ENCODE measurements at places on chromosomes 6 and 20.

DNA sequence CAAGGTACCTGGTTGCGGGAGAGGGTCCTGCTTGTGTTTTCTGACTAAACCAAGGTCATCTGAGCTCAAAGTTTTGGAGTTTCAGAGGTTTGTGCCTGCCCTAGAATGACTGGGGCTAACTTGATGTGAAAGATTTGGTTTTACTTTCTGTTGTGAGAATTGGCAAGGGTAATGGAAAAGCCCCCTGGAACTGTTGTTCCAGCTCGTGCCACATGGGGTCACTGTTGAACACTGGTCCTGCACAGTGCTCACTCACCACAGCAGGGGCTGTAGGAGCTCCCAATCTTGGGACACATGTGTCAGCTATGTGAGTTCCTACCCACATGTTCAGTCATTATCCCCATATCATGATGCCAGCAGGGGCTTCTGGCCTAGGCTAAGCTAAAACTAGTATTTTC is 6.5 kb downstream of the TGM6 start:
- peak; percentile 38 for DNase-seq

DNA sequence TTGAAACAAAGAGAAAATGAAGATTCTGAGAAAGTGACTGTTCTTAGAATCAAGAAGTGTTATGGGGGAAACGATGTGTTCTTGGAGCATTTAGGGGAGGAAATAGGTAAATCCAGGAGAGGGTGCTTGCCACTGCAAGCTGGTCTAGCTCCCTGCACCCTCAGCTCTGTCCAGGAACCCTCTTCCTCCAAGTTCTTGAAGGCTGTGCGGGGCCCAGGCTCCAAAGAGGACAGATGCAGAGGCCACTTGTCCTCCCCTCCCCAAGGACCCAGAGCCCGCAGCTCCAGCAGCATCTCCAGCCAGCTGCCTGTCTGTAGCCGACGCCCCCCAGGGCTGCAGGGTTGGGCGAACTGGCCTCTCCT is 87.9 kb downstream of the CDC5L start:
- DNase-seq, result no peak

GRCh38 chr20:13800728-13801134 is 15.9 kb downstream of the NDUFAF5 start:
- DNase-seq, result peak; percentile 59

DNA sequence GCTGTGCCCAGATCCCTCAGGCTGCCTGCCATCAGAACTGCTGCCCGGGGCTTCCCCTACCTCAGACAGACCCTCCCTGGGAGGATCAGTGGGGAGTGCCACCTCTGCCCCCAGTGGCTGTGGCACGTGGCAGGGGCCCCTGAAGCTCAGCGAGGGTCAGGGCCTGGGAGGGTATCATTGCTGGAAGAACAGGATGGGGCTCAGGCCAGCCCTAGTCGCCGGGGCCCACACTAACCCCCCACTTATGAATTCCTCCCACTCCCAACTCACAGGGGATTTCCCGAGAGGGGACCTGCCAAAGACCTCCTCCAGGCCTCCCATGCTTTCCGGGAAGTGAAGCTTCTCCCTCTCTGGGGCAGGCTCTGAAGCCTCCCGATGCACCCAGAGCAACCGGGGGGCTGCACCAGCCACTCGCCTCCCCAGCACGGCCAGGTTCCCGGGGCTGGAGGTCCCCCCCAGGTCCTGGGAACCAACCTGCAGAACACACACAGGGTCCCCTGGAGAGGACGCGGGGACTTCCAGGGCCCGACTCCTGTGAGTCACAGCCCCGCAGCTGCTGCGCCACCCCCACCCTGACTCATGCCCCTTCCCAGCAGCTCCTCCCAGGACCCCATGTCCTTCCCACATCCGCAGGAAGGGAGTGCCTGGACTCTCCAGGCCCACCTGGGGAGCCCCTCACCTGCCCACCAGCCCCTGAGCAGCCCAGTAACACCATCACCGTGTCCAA is 2.5 kb downstream of the TNFRSF6B start:
- no peak for DNase-seq

- DNase-seq, result no peak
Measured at GRCh38 chr6:140744659-140745320, 1370.3 kb upstream of the CITED2 start.

DNA sequence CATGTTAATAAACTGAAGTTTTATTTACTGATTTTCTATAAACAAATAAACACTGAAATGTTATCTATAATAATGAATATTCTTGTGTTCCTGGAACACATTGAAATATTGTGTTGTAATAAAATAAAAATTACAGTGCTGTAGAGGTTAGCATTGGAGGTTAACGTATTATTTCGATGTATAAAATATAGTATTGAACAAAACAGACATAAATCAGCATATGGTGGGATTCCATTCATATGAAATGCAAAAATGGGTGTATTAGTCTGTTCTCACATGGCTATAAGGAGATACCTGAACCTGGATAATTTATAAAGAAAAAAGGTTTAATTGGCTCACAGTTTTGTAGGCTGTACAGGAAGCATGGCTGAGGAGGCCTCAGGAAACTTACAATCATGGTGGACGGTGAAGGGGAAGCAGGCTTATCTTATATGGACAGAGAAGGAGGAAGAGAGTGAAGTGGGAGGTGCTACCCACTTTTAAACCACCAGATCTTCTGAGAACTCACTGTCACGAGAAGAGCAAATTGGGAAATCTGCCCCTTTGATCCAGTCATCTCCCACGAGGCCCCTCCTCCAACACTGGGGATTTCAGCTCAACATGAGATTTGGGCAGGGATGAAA is 24.6 kb upstream of the BMP6 start:
- DNase-seq, result no peak

- DNase-seq, result no peak
Measured at GRCh38 chr6:68054756-68055155, 580.3 kb upstream of the ADGRB3 start.
